ENCODE measurements at places on chromosomes 16 and 17.
A peak's percentile ranks its signal among the peaks of the same experiment; 100 is the strongest.

- no peak for DNase-seq
These were observed 418.3 kb downstream of the NPIPA7 start for GRCh38 chr16:16797239-16797638.

DNA sequence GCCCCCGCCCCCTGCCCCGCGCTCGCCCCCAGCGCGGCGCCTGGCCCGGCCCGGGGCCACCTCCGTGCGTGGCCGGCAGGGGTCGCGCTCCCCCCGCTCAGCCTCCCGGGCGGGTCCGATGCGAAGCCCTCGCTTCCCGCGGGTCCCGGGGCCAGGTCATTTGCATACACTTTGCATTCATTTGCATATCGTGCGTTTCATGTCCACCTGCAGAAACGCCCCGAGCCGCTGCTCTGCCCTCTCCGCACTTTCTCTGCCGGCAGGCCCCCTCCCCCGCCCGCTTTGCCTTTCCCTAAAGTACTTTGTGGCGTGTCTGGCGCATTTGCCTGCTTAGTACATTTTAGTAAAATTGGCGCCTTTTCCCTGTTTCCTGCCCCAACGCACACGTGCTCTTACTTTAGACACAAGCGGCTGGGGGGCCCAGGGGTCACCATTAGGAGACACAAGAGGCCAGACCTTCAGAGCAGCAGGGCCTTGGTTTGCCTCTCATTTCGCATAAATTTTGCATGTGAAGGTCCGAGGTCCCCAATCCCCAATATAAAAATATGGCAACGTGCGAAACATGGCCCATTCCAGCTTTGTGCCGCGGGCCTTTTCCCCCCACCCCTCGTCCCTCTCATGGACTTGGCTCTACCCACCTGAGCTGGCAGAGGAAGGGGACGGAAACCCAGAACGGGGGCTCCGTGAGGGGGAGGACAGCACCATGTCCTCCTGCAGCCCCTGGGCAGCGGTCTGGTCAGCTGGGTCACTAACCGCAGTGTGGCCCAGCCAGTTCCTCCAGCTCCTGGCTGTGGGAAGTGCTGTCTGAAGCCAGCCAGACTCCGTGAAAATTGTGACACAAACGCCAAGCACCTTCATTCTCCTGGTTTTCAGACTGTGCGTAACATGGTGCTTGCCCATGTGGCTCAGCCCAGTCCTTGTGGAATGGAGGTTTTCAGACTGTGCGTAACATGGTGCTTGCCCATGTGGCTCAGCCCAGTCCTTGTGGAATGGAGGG is 34.8 kb downstream of the CBFA2T3 start:
- no peak for DNase-seq

DNA sequence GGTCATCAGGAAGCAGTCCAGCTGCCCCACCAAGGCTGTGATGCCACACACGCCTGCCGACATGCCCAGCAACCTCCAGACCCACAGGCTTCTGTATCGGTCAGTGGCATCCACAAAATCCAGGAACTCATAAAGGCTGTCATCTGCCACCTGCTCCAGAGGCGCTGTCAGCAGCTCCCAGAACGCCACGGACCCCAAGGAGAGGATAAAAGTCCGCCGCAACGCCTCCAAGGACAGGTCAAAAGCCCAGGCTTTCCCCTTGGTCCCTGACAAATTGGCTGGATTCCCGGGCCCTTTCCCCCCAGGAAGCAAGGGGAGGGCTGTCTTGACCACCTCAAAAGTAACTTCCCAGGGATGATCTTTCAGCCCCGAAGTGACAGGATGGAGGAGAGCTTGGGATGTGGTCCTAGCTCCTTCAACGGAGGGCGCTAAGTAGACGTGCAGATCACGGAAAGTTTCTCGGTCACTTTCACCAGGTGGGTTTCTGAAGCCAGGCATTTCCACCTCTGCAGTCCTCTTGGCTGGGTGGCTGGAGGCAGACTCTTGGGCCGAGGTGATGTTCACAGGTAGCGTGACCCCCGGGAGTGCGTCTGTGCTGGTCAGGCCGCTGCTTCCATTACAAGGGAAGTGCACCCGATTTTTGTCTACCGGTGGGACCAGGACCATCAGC is 854 bp downstream of the MFSD6L start:
- DNase-seq: no peak

DNA sequence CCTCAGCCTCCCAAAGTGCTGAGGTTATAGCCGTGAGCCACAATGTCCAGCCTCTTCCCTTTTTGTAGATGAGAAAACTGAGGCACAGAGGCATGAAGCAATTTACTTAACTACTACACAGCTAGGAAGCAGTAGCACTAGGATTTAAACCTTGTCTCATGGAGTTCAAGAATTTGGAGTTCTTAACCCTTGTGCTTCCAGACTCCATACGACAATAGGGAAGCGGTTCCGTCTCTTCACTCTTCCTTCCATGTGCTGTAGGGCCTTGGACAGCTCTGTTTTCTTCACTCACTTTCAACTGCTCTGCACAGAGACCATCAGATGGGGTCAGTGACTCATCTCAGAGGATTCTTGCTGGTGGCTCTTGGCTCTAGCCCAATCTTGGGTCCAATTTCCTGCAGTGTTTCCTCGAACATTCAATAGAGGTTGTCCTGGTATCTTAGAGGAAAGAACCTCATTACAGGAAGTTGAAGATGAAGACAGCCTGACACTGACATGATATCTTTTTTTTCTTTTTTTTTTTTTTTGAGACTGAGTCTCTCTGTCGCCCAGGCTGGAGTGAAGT is 19.3 kb downstream of the ITGAL start:
- DNase-seq: no peak

- no peak for DNase-seq
These were observed 5.3 kb downstream of the GPRC5B start for GRCh38 chr16:19879241-19879792.

GRCh38 chr17:47830396-47831002 is 842 bp downstream of the MRPL10 start:
- DNase-seq: no peak

- no peak for DNase-seq
These were observed 12.4 kb downstream of the NUP93 start for GRCh38 chr16:56742030-56742984.

GRCh38 chr17:72392056-72393010 is 271.5 kb downstream of the SOX9 start:
- peak; percentile 68 for DNase-seq

DNA sequence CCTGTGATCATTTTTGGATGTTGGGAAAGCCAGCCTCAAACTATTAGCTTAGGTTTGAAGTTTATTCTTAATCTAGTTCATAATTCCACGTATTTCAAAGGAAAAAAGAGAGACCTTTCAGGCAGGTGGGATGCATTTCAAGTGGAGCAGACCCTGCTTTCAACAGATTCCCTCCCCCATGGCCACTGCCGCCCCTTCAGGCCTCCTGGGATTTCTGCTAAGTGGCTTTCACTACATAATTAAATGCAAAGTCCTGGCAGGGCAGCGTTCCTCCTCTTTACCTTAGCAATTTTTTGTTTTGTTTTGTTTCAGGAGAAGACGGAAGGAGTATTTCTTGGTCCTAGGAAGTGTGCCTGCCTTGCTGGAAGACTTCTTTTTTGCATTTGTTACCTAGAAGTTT is 36.6 kb downstream of the MAF start:
- no peak for DNase-seq
